ENCODE measurements at places on chromosomes 12 and 14. TPM values are rescaled to one million over a fixed set of nuclear protein-coding genes. Genes with fewer than 3 reads are reported as not detected.

The ACSM4 gene
- total RNA-seq: not detected

The SCNN1A gene
- total RNA-seq: 2.2 TPM

The HOXC6 gene
- total RNA-seq: 4.1 TPM

The CEBPE gene
- total RNA-seq: 6.0 TPM

The RNU4-1 gene
- under 0.01 TPM for total RNA-seq

The ANO6 gene
- 95.6 TPM for total RNA-seq

The GSKIP gene
- 36.6 TPM for total RNA-seq

The STAC3 gene
- total RNA-seq: not detected

The PLD4 gene
- 2.4 TPM for total RNA-seq

The IL31 gene
- not detected for total RNA-seq

The PDE3A gene
- 82.6 TPM for total RNA-seq

The TMEM52B gene
- 0.48 TPM for total RNA-seq

All from umbilical cord (tissue), 2 donors.